Pancreas (tissue), 10 donors: ENCODE measurements at places on chromosomes 3 and 15. TPM values are rescaled to one million over a fixed set of nuclear protein-coding genes. Genes with fewer than 3 reads are reported as not detected.

- H3K4me1 ChIP-seq, result no peaks in the 10 kb centered on the region
- H3K27ac ChIP-seq, result peak overlapping the region; percentile 65
- no peak for DNase-seq
- H3K27me3 ChIP-seq, result no peaks in the 10 kb centered on the region
These were observed 25.2 kb downstream of the SNAPC5 start for GRCh38 chr15:66472176-66472999.

Gene ADAMTS17
- 10.3 TPM for total RNA-seq

Gene RAD54L2
- total RNA-seq, result 8.7 TPM

Gene COL8A1
- total RNA-seq, result 0.24 TPM

DNA sequence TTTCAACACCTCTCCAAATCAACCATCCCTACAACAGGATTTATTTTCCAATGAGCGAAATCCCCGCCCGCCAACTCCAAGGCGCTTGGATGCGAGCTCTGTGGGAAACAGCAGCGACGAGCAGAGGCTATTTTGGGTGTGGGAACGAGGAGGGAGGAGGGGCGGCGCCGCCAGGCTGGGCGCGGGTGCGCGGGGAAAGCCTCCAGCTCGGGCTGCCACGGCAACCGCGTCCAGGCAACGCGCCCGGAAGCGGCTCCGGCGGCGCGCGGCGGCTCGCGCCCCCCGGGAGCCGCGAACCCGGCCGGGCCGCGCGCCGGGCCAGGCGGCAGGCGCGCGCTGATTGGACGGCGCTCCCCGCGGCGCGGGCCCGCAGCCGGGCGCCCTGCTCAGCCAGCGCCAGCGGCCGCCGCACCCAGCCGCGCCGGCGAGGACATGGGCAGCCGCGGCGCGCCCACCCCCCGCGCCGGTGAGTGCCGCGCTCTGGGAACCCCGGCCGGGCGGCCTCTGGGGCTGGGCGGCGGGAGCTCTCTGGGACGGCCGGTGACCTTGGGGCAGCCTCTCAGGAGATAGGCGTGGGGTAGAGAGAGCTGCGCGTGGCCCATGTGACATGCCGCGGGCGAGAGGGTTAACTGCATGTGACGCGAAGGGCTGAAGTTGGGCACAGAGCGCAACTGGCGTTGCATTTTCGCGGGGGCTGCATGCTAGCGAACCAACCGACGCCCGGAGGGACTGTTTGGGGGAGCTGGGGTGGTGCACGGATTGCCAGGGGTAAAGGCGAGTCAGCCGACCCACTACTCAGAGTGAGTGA, at the start of gene FAM81A:
Gene FAM81A, plus strand, starts transcription at position 370 of the 808 bp plus-strand sequence. CDS start 20,441 bp downstream, outside the sequence.
- DNase-seq, result peak; percentile 70
- no peaks in the 10 kb centered on the region for H3K36me3 ChIP-seq
- no peak within 1 kb of the TSS for H3K27ac ChIP-seq
- H3K4me1 ChIP-seq, result peaks cover 9% of the 10 kb centered on the region

DNA sequence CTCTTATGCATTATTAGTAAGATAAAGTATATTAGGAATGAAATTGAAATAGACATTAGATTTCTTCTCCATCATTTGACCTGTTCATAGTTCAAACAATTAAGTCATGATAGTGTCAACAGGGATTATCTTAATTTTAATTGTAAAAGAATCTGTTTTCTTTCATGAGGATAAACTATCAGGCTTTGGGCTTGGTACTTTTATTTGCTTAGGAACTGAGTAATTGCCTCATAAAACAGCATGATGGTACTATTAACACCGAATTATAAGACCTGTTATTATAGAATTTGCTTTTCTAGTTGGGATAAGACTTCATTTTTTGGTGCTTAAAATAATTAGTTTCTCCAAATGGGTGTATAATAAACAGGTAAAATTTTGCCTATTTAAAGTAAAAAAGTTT, 71.8 kb downstream of the FNDC3B start:
- H3K27ac ChIP-seq, result no peak overlapping the region
- no peak overlapping the region for H3K4me3 ChIP-seq
- H3K27me3 ChIP-seq, result no peaks in the 10 kb centered on the region

- no peaks in the 10 kb centered on the region for H3K4me1 ChIP-seq
- H3K4me3 ChIP-seq, result no peak overlapping the region
- H3K27me3 ChIP-seq, result no peaks in the 10 kb centered on the region
- DNase-seq, result no peak
- H3K27ac ChIP-seq, result no peak overlapping the region
- no peaks in the 10 kb centered on the region for H3K36me3 ChIP-seq
These were observed 119.1 kb downstream of the ATG7 start for GRCh38 chr3:11391174-11391879.

Gene CYP1A2
- total RNA-seq, result not detected

DNA sequence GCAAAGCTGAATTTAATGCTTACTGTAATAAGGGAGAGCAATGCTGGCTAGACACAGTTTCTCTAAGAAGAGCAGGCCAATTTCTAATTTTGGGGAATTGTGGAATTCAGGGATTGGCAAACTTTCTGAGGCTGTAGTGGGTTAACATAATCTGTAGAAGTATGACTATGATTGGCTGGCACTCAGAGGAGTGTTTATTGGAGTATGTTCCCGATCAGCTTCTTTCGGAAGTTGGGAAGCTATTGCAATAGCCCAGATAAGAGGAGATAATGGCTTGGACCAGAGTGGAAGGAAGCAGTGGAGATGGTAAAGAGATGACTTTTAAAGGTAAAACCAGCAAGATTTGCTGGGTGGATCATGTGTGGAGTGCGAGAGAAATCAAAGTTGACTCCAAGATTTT, 19.4 kb downstream of the TMOD3 start:
- DNase-seq, result no peak
- H3K27ac ChIP-seq, result no peak overlapping the region
- no peaks in the 10 kb centered on the region for H3K27me3 ChIP-seq
- H3K36me3 ChIP-seq, result no peaks in the 10 kb centered on the region

Gene KLF15
- 26.5 TPM for total RNA-seq

Gene WNT7A
- total RNA-seq, result 0.09 TPM

Gene PYGO1
- 2.2 TPM for total RNA-seq

DNA sequence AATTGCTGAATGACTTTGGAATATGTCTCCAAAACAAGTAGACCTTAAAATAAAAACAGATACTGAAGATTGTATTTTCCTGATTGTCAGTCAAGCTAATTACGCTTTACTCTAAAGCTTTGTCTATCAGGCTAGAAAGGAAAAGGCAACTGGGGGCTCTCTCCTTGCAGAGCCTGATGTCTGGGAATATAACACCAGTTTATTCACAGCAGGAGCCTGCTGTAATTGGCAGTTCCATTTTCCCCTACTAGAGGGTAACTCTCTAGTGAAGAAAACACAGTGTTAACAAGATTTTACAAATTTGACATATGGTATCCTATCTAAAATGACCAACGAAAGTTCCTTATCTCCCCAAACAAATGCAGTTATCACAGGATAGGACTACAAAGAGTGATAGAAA, 158.8 kb downstream of the PDZRN3 start:
- H3K36me3 ChIP-seq, result no peaks in the 10 kb centered on the region
- no peak for DNase-seq
- H3K27ac ChIP-seq, result no peak overlapping the region
- no peak overlapping the region for H3K4me3 ChIP-seq
- no peaks in the 10 kb centered on the region for H3K27me3 ChIP-seq

DNA sequence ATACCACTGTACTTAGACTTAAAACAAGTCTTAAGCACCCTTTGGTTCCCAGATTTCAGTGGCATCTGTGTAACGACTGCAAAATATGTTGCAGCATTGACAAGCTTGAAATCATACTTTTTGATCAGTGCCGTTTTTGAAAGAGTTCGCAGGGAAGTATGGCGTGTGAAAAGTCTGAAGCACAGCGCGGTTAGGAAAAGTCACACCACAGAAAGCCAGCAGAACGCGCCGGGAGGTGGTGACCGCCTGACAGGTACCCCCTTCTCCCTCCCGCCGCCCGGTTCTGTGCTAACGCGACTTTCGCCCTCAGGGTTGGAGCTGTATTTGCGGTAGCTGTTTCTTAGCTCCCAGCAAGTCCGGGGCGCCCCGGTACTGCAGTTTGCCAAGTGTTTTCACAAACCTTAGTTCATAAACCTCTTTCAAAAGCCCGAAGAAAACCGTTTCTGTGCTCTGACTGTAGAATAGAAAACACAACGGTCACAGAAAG, 481 bp upstream of the CRYBG3 start:
- peak overlapping the region; percentile 92 for H3K4me3 ChIP-seq
- H3K27me3 ChIP-seq, result no peaks in the 10 kb centered on the region
- H3K4me1 ChIP-seq, result no peaks in the 10 kb centered on the region
- no peak for DNase-seq

- H3K4me3 ChIP-seq, result no peak overlapping the region
- DNase-seq, result no peak
- H3K36me3 ChIP-seq, result no peaks in the 10 kb centered on the region
- H3K27ac ChIP-seq, result no peak overlapping the region
- H3K4me1 ChIP-seq, result no peaks in the 10 kb centered on the region
These were observed 174.6 kb downstream of the CHST2 start for GRCh38 chr3:143294188-143294587.

GRCh38 chr3:140470211-140470610, 207.7 kb upstream of the TRIM42 start:
- H3K4me1 ChIP-seq, result no peaks in the 10 kb centered on the region
- no peak overlapping the region for H3K27ac ChIP-seq
- H3K4me3 ChIP-seq, result no peak overlapping the region
- H3K36me3 ChIP-seq, result no peaks in the 10 kb centered on the region
- DNase-seq, result no peak

Gene CAND2
- 3.8 TPM for total RNA-seq

Gene CELSR3
- 1.6 TPM for total RNA-seq

Gene SAMD7
- total RNA-seq, result not detected

DNA sequence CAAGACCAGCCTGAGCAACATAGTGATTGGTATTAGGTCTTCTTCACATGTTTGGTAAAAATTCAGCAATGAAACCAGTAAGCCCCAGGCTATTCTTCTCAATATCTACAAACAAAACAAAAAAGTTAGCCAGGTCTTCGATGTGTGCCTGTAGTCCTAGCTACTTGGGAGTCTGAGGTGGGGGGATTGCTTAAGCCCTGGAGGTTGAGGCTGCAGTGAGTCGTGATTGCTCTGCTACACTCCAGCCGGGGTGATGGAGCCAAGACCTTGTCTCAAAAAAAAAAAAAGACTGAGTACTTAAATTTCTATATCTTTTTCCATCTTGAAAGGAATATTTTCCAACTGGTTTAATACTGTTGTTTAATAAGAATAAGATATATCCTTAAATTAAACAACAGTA, 106.8 kb downstream of the MBNL1 start:
- no peak for DNase-seq
- peaks cover 6% of the 10 kb centered on the region for H3K4me1 ChIP-seq
- H3K27ac ChIP-seq, result no peak overlapping the region
- H3K4me3 ChIP-seq, result no peak overlapping the region
- no peaks in the 10 kb centered on the region for H3K27me3 ChIP-seq

- no peak for DNase-seq
- H3K4me3 ChIP-seq, result no peak overlapping the region
These were observed 38.3 kb downstream of the USF3 start for GRCh38 chr3:113658107-113658506.

Gene CELF6
- total RNA-seq, result 0.55 TPM

DNA sequence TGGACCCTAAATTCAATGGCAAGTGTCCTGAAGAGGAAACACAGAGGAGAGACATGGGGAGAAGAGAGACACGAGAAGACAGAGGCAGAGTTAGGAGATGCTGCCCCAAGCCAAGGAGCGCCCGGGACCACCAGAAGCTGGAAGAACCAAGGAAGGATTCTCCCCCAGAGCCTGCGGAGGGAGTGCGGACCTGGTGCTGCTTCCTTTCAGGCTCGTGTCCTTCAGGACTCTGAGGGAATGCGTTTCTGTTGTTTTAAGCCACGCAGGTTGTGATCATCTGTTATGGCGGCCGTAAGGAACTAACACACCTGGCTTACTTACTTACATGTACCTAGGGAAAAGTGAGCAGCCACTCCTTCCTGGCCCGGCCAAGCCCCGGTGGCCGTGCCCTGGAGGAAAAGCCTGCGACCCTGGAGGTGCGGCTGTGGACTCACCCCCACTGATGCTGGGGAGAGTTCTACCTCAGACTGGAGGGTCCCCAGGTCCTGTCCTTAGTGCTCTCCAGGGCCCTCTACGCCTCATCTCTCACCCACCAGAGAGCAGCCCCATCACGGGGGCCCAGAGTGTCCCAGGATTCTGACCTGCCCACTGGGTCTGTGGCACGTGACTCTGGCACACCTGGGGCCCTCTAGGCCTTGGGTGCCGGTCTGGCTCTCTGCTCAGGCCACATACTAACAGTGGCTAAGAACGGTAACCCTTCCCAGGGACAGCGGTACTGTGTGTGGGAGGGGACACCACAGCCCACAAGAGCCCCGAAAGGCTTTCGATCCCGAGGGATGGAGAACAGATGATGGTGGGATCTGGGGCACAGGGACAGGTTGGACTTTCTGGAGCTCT, 61.8 kb downstream of the ITGA11 start:
- no peak for DNase-seq
- H3K36me3 ChIP-seq, result no peaks in the 10 kb centered on the region
- no peaks in the 10 kb centered on the region for H3K27me3 ChIP-seq

- no peak overlapping the region for H3K27ac ChIP-seq
- no peak overlapping the region for H3K4me3 ChIP-seq
- peaks cover 51% of the 10 kb centered on the region for H3K36me3 ChIP-seq
- H3K27me3 ChIP-seq, result no peaks in the 10 kb centered on the region
These were observed 29.5 kb downstream of the KLHL24 start for GRCh38 chr3:183664913-183665381.

- no peaks in the 10 kb centered on the region for H3K27me3 ChIP-seq
- no peak overlapping the region for H3K4me3 ChIP-seq
- no peak overlapping the region for H3K27ac ChIP-seq
- H3K4me1 ChIP-seq, result no peaks in the 10 kb centered on the region
- no peaks in the 10 kb centered on the region for H3K36me3 ChIP-seq
These were observed 169.9 kb downstream of the XXYLT1 start for GRCh38 chr3:195101001-195101583.

- no peak overlapping the region for H3K27ac ChIP-seq
- H3K36me3 ChIP-seq, result no peaks in the 10 kb centered on the region
- H3K27me3 ChIP-seq, result no peaks in the 10 kb centered on the region
- DNase-seq, result no peak
- H3K4me1 ChIP-seq, result no peaks in the 10 kb centered on the region
- H3K4me3 ChIP-seq, result no peak overlapping the region
These were observed 311.5 kb downstream of the TLE3 start for GRCh38 chr15:69786136-69786701.

GRCh38 chr15:50544368-50544767, 2.1 kb downstream of the USP50 start:
- no peak overlapping the region for H3K27ac ChIP-seq
- H3K36me3 ChIP-seq, result no peaks in the 10 kb centered on the region
- no peaks in the 10 kb centered on the region for H3K4me1 ChIP-seq
- no peaks in the 10 kb centered on the region for H3K27me3 ChIP-seq
- no peak overlapping the region for H3K4me3 ChIP-seq

- no peak overlapping the region for H3K27ac ChIP-seq
- H3K27me3 ChIP-seq, result no peaks in the 10 kb centered on the region
- no peaks in the 10 kb centered on the region for H3K4me1 ChIP-seq
- no peak for DNase-seq
- no peak overlapping the region for H3K4me3 ChIP-seq
These were observed 318.6 kb downstream of the PLOD2 start for GRCh38 chr3:145842294-145842902.

GRCh38 chr3:72907131-72907711, 19.4 kb downstream of the GXYLT2 start:
- no peaks in the 10 kb centered on the region for H3K36me3 ChIP-seq
- no peak overlapping the region for H3K4me3 ChIP-seq
- no peak for DNase-seq
- no peak overlapping the region for H3K27ac ChIP-seq

- H3K4me1 ChIP-seq, result peaks cover 15% of the 10 kb centered on the region
- H3K4me3 ChIP-seq, result no peak overlapping the region
- H3K36me3 ChIP-seq, result no peaks in the 10 kb centered on the region
- no peak overlapping the region for H3K27ac ChIP-seq
These were observed 102.9 kb downstream of the SEMA6D start for GRCh38 chr15:47820057-47820746.

GRCh38 chr3:136311261-136311660, 61.1 kb downstream of the PCCB start:
- no peak overlapping the region for H3K27ac ChIP-seq
- H3K4me3 ChIP-seq, result no peak overlapping the region
- no peaks in the 10 kb centered on the region for H3K27me3 ChIP-seq
- H3K4me1 ChIP-seq, result no peaks in the 10 kb centered on the region
- no peaks in the 10 kb centered on the region for H3K36me3 ChIP-seq

Gene ROBO2
- 1.5 TPM for total RNA-seq
